CD4-positive, CD25-positive, alpha-beta regulatory T cell (primary cell): ENCODE measurements at places on chromosomes 12 and 14. TPM values are rescaled to one million over a fixed set of nuclear protein-coding genes. Genes with fewer than 3 reads are reported as not detected.

The VDR gene
- polyA plus RNA-seq: 1.6 TPM

The EIF2S3B gene
- polyA plus RNA-seq: 0.20 TPM

The KLHL33 gene
- not detected for polyA plus RNA-seq

The CEBPE gene
- not detected for polyA plus RNA-seq

The SERPINA9 gene
- not detected for polyA plus RNA-seq

The KERA gene
- not detected for polyA plus RNA-seq

The P2RX2 gene
- polyA plus RNA-seq: not detected

The CISTR gene
- polyA plus RNA-seq: not detected

The ANO6 gene
- 24.7 TPM for polyA plus RNA-seq

The TMEM106C gene
- polyA plus RNA-seq: 71.6 TPM

The ULK1 gene
- polyA plus RNA-seq: 0.48 TPM

The CRACR2A gene
- 13.7 TPM for polyA plus RNA-seq

The KRT5 gene
- polyA plus RNA-seq: not detected

The OR4K17 gene
- polyA plus RNA-seq: not detected

The GPR68 gene
- 9.3 TPM for polyA plus RNA-seq

The KCNA5 gene
- polyA plus RNA-seq: not detected

The SIX6 gene
- polyA plus RNA-seq: not detected

The RDH16 gene
- not detected for polyA plus RNA-seq

The GZMH gene
- polyA plus RNA-seq: 0.54 TPM

The GALNT6 gene
- 4.8 TPM for polyA plus RNA-seq

The ASPG gene
- polyA plus RNA-seq: not detected

The ANKS1B gene
- 15.9 TPM for polyA plus RNA-seq

The CKB gene
- polyA plus RNA-seq: 1.7 TPM

The RASAL1 gene
- polyA plus RNA-seq: 0.73 TPM

The PRIMA1 gene
- polyA plus RNA-seq: not detected

The CCDC175 gene
- polyA plus RNA-seq: not detected

The DAO gene
- not detected for polyA plus RNA-seq

The FOXG1 gene
- not detected for polyA plus RNA-seq

The AMDHD1 gene
- 0.86 TPM for polyA plus RNA-seq

The VSIG10 gene
- polyA plus RNA-seq: 1.5 TPM

The NANOG gene
- not detected for polyA plus RNA-seq

The GLIPR1L2 gene
- 2.2 TPM for polyA plus RNA-seq

The SLCO1C1 gene
- not detected for polyA plus RNA-seq

The ALG10B gene
- polyA plus RNA-seq: 0.95 TPM

The KIF26A gene
- polyA plus RNA-seq: not detected

The SLC38A4 gene
- not detected for polyA plus RNA-seq

The KIF21A gene
- 2.1 TPM for polyA plus RNA-seq

The KLRC1 gene
- 0.17 TPM for polyA plus RNA-seq

The ADGRD1 gene
- not detected for polyA plus RNA-seq

The SDR9C7 gene
- polyA plus RNA-seq: not detected

The GUCY2C gene
- not detected for polyA plus RNA-seq

The MYBPC1 gene
- not detected for polyA plus RNA-seq

The KRT3 gene
- not detected for polyA plus RNA-seq

The BDKRB1 gene
- not detected for polyA plus RNA-seq

The LIN7A gene
- 0.80 TPM for polyA plus RNA-seq

The MYF6 gene
- not detected for polyA plus RNA-seq
